ENCODE measurements at places on chromosomes 12 and 14. TPM values are rescaled to one million over a fixed set of nuclear protein-coding genes. Genes with fewer than 3 reads are reported as not detected.
A peak's percentile ranks its signal among the peaks of the same experiment; 100 is the strongest.

The TMTC2 gene
- 4.9 TPM for total RNA-seq

GRCh38 chr12:31801872-31802271 is 73.1 kb upstream of the AMN1 start:
- no peak for DNase-seq

DNA sequence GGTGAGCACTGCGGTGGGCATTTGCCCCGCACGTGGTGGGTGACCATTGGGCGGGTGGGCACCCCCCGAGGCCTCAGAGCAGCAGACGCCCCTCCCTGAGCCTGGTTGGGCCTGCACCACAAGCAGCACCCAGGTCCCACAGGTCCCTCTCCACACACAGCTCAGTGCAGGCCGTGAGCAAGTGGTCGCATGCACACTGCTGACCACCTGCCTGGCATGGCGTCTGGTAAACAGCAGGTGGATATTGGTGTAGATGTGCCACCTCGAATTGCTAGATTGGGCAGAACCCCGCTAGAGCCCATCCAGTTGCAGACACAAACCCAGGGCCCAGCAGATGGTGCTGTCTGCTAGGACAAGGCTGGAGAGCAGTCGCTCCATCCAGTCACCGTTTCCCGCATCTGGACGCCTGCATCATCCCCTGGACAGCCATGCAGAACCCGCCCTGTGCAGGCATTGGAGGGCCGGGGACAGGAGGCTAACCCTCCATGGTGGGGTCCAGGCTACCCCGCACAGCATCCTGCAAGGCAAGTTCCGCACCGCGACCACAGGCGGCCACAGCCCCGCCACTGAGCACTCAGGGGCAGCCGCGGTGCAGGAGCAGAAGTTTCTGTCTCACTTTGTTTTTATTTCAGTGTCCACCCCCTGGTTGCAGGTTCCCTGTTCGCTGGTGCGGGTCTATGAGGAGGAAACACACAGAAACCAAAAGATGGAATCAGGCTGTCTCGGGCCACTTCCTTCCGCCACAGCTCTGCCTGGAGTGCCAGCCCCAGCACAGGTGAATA is 45.6 kb upstream of the RIMBP2 start:
- no peak for DNase-seq

The CPM gene
- 0.64 TPM for total RNA-seq

DNA sequence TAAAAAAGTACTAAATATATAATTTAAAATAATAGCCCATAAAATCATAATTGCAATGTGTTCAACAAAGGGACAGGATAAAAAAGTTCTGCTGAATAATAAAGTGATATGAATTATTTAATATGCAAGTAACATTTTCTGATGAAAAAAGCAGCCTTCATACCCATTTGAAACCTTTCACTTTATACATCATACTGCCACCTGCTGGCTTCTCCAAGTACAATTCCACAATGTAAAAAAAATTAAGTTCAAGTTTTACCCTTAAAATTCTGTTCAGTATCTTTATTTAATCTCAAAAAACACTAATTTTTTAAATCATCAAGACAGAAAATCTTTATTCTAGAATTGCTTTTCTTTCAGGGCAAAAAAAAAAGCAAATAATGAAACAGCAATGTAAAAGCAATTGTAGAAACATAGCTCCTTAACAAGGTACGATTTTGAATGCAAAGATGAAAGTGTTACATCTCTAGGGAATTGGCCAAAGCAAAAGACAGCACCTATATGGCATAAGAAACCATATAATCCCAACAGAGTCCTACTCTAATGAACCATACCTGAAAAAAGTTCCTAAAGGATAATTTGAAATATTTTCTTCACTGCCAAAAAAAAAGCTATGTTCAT is 15.0 kb downstream of the MDM1 start:
- peak; percentile 46 for DNase-seq

DNA sequence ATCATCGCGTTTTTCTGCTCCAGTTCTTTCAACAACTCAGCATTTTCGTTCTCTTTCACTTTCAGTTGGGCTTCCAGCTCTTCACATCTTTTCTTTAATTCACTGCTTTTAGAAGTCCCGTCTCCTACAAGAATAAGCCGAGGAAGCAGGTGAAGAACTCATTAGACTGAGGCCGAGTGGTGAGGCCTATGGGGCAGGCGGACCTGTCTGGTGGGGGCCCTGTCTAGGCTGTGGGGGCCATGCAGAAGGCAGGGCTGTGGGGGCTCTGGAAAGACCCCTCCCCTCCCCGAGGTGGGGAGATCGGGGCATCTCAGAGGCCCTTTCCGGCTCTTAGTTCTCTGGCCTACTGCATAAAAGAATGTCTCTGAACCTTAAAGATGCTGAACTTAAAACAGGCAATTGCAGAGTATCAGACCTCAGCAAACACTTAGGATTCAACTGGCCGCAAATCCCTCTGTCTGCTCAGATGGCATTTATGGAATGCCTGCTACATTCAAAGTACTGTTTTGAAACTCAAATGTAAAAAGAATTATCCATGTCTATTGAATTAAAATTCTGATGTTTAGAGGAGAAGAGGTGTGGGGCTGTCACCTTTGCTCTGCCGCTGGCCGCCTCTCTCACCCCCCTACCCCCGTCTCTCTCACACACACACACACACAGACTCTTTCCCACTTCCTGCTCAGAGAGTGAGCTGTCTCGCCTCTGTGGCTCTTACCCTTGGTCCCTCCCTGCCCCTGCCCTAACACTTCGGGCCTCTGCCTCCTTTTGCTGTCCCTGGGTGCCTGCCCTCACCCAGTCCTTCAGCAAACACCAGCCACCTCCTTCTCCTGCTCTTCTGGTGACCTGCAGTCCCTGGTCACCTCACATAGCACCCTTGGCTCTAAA is 34.7 kb downstream of the CCDC92 start:
- DNase-seq: no peak

DNA sequence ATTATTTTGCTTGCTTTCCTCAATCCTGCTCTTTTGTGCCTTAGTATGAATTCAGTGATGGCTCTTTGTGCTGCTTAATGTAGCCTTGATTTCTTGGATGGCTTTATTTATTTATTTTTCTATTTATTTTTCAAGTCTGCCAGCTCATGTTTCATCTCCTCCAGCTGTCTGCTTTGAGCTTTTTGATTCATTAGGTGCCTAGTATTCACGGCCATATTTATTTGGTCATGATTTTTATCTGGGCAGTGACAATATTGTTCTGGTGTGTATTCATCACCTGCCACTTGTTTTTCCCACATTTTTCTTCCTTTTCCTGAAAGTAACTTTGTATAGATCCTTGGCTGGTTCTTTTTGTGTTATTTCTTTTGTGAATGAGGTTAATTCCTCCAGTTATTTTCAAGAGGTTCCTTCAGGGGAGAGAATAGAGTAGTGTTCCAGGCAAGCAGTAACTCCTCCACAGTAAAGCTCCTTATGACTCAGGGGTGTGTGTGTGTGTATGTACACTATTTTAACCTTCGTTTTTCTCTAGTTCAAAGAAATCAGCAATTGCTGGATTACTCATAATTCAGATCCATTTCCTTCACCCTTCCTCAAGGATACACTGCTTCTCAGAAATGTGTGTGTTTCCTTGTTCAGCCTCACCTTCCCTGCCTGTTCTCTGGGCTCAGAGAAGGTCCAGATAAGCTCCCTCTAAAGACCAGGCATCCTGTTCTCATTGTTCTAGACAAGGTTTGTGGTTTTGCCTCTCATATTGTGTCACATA is 51.6 kb upstream of the PMCH start:
- no peak for DNase-seq

GRCh38 chr12:59700153-59700450 is 104.3 kb downstream of the SLC16A7 start:
- DNase-seq: no peak

- peak; percentile 63 for DNase-seq
Observed at GRCh38 chr12:26124446-26125399, at the start of gene BHLHE41. TSS of gene BHLHE41 (minus strand) at chr12:26125037. CDS start at chr12:26124779, 258 bp downstream.

The NRIP2 gene
- total RNA-seq: not detected

The PDE6H gene
- total RNA-seq: not detected

DNA sequence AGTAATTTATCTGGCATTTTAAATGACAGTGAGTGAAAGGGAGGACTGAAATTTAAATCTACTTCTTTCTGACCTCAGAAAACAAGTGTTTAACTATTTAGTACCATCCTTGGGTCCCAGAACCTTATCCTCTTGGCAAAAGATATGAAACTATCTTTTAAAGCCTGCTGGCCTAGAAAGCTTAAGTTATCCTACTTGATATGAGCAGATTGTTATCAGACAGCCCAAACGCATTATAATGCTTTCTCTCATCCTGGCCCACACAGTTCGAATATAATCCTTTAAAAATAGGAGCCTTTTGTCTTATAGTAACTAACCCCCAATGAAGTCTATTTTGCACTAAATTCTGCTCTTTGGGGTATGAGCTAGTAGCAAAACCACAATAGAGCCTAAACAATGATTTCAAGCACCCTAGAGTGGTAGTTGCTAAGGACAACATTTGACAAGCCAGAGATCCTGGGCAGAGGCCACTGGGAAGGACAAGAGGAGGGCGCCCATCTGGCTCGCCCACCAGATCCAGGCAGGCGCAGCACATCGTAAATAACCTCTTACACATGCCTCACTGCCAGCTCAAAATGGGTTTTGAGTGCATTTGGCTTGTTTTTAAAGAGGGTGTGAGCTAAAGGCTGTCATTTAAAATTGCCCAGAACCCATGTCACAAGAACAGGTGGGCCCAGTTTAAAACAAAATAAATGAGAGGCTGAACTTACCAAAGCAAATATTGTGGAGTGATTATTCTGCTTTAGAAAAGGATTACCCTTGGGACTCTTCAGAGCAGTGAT is 37.7 kb upstream of the CRY1 start:
- DNase-seq: no peak

- no peak for DNase-seq
Observed at GRCh38 chr12:117563706-117564105, 202.3 kb upstream of the NOS1 start.

The MUCL1 gene
- total RNA-seq: not detected

The ZFP36L1 gene
- 24.8 TPM for total RNA-seq

GRCh38 chr12:47615711-47616110 is 90.1 kb downstream of the RPAP3 start:
- no peak for DNase-seq

Measured in dermis microvascular lymphatic vessel endothelial cell (primary cell).